ENCODE measurements at places on chromosomes 16 and 17.

GRCh38 chr17:17051791-17052461 lies 9.7 kb downstream of the MPRIP start:
- no peak for DNase-seq

DNA sequence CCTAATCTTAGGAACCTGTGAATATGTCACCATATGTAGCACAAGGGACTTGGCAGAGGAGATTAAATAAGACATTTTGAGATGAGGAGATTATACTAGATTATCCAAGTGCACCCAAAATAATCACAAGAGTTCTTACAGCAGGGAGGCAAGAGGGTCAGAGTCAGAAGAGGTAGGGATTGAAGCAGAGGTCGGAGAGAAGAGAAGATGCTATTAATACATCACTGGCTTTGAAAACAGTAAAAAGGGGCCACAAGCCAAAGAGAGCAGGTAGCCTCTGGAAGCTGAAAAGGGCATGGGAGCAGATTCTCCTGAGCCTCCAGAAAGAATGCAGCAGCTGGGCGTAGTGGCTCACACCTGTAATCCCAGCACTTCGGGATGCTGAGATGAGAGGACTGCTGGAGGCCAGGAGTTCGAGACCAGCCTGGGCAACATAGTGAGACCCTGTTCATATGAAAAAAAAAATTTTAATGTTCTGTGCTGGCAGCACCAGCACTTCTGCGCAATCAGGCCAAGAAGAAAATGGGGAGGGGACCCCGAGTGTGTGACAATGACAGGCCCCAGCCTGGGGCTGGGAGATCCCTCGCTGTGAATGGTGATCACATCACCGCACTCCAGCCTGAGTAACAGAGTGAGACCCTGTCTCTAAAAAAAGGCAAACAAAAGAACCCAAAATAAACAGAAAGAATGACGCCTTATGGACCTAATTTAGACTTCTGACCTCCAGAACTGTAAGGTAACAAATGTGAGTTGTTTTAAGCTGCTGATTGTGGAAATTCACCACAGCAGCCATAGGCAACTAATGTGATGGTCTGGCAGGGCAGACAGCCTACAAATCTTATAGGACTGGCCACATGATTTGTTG lies 275.4 kb downstream of the MRTFB start:
- no peak for DNase-seq

DNA sequence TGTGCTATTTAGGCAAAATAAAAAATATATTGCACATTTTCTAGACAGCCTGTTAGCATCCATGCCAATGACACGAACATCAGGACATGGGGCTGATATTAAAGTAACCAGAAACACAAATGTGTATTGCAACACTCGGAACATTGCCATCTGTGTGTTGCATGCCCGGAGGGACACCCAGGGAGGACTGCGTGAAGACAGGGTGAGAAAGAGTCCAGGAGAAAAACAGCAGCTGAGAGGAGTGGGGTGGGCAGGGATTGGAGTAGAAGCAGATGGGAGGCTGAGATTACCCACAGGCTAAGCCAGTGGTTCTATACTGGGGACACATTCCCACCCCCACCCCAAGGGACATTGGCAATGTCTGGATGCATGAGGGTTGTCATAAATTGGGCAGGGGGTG lies 114.8 kb downstream of the GRIN2A start:
- DNase-seq = no peak

GRCh38 chr17:68642118-68642412 lies 40.9 kb upstream of the FAM20A start:
- no peak for DNase-seq

DNA sequence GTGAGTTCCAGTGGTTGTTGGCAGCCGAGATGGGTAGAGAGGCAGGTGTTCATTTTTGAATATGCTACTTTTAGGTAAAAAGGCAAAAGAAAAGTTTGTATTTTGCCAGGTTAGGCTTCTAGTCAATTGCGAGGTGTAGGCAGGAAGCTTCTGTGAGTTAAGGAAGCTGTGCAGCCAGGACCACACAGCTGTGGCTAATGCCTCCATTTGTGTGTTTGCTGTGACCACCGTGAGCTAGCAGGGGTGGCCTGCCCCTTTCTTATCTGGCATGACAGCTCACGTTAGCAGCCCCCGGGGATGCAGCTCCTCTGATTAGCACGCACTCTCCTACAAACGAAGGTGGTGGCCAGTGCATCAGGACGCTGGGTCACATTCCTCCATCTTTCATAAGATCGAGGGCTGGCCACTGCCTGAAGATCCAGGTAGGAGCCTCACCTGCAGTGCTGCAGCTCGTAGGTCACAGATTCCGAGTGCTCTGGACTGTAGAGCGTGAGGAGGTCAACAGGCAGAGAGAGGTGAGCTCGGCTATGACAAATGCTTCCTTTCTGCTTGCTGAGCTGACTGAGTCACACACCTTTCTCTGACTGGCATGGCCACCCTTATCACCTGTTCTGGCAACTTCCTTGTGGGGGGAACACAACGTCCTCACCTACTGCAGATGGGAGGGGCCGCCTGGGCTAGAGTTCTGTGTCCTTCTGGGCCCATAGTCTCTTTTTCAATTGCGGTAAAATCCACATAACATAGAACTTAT lies 244.4 kb downstream of the HS3ST3B1 start:
- no peak for DNase-seq

- no peak for DNase-seq
Measured at GRCh38 chr17:81221842-81222619, 734 bp downstream of the CEP131 start.

- DNase-seq = no peak
Measured at GRCh38 chr17:48176471-48176855, 68.9 kb downstream of the SNX11 start.

DNA sequence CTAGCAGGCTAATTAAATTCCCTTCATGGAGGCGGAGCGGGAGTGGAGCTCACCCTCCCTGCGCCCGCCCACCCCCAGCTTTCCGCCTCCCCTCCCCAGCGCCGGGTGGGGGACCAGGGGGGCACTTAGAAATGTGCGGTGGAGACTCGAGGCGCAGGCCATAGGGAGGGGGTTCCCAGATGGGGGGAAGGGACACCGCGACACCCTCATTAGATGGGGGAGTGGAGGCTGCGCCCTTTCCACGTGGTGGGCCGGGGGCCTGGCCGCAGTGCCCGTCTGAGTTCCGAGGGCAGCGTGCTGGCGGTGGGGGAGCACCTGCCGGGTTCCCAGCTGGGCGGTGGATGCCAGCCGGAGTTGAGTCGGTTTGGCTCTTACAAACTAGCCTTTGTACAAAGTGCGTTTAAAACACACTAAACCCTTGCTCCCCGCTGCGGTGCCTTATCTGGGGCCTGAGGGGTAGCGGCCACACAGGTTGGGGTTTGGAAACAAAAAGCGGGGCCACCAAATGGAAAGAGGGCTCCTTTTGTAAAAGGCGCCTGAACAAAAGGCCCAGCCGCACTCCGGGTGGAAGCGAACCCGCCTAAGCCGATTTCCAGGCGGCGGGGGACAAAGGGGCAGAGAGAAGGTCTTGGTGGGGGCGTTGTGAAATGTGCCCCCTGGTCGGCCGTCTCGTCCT lies 1.4 kb downstream of the GSE1 start:
- DNase-seq = no peak

GRCh38 chr16:49698931-49699840 lies 156.7 kb downstream of the ZNF423 start:
- no peak for DNase-seq

DNA sequence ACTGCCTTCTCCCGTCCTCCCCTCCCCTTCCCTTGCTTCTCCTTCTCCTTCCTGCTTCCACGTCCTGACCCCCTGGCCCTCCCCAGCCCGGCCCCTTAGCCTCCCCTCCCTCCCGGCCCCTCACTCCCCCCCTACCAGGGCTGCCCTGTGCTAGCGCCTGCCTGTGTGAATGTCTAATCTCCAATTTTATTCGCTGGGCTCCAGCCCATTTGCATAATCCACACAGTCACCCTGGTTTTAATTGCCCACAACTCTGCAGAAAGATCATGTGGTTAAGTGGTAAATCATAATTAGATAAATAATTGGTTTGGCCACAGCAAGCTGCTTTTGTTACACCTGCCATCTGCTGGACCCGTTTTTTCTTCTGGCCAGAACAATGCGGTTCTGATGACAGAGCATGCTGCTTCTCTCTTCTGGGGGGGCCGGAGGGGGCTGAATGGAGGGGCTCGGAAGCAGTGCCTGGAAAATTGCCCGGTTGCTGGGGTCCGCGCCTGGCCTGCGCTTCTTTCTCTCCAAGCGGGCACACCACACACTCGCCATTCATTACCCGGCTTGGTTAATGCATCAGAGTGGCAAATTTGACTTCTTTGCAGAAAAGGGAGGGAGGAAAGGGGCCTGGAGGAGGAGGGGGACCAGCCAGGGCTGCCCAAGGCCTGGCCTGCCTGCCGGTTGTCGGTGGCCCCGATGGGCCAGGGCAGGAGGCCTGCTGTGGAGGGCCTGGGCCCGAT lies 19.5 kb upstream of the GSE1 start:
- peak; percentile 85 for DNase-seq

DNA sequence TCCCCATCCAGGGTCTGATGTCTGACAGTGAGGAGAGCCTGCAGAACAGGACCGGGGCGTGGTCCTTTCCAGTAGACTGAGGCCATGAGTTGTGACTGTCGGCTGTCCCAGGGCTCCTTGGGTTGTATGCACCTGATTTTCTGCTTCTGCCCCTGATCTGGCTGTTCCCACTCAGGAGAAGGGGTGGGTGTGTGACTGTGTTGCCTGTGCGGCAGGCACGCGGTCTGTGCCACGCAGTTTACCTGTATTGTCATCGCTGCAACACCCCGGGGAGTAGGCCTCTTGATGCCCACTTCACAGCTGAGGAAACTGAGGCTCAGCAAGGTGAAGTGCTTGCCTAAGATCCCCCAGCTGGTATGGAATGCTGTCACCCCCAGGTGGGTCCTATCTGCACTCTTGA lies 1.4 kb downstream of the CRISPLD2 start:
- no peak for DNase-seq

DNA sequence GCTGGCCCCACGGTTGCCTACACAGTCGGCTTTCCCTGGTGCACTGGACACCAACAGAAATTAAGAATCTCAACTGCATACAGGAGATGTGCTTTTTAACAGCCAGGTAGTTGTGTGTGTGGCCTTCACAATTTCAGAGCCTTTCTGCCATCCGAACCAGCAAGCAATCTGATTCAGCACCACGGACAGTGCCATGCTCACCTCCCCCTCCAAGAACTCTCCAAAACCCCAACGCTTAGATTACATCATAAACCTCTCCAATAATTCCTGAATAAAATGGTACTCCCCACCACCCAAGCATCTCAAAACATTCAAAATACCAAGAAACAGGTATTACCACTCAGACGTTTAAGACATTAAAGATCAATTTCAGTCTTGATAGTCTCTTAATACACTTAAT lies 31.8 kb downstream of the USP7 start:
- DNase-seq = no peak

- DNase-seq = no peak
Measured at GRCh38 chr17:14940108-14940937, 324.8 kb downstream of the PMP22 start.

DNA sequence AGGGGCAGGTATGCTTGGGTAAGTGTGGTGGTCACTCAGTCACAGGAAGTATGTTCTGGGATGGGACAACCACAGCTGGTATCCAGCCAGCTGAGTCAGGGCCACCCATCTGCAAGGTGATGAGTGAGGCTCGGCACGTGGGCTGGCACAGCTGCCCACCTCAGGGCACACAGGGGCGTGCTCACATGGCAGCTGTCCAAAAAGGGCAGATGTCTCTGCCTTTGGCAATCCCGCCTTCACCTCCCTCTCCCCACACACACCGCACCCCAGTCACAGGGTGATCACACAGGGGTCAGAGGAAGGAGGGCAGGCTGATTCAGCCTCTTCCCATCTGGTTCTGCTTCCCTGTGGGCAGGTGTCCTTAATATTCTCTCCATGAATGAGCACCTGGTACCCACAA lies 85.9 kb upstream of the TOB1 start:
- DNase-seq = peak; percentile 38

DNA sequence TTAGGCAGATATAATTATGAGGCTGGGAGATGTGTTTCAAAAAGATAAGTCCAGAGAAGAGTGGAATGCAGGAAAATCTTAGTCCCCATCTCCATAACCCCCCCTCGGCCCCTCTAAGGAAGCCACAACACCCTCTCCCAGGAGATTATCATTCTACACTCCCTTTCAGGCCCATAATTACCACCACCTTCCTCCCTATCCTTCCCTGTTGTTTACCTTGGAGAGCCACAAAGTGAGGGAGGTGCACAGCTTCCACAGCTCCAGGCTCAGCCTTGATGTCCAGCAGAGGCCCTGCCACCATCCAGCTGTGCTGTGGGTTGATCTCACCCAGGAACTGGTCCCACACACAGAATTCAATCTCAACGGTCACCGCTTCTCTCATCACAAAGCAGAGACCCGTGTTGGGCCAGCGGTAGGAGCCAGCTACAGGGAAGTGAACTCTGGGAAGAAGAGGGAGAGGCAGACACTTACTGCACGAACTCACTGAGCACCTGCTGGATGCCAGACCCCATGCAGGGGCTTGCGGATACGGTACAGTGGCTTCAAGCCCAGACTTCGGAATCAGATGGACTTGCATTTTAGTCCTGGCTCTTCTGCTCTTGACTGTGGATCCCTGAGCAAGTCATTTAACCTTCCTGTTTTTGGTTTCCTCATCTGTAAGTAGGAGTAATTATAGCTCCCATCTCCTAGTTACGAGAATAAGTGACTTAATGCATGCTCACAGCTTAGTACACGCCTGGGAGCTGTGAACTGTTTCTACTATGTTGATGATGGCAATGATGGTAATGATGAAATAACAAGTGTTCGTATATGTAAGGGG lies 44.1 kb downstream of the MIS12 start:
- DNase-seq = no peak

DNA sequence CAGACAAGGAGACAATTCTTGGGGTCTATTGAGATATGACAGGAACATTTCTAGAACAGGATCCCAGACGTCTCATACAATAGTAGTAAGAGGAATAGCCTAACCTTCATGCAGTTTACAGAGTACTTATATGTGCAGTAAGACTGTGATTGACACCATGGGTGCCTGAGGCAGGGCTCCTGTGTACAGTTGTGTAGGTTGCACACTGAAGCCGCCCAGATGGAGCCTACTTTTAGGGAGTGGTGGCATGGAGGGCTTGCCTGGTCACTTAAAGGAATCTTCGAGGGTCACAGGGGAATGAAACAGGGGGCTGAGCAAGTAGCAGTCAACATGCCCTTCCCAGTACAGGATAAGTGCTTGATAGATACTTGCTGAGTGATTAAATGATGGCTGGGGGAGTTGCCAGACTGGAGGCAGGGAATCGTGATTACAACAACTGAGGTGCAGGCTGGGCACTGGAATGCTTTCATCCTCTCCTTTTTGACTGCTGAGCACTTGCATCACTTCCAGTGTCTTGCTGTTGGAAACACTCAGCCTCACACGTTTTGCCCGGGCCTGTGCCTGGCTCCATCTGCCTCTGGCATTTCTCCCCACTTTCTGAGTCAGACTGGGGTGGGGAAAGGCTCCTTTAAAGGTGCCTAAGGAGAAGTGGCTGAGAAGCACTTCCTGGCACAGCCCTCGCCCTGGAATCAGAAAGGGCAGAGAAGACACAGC lies 71.0 kb downstream of the COPRS start:
- DNase-seq = no peak

Measured in NCI-H1417 treated with DMSO at 0.1 percent for 48 hours (cell line).